ENCODE measurements at places on chromosomes 5 and 9. TPM values are rescaled to one million over a fixed set of nuclear protein-coding genes. Genes with fewer than 3 reads are reported as not detected.

DNA sequence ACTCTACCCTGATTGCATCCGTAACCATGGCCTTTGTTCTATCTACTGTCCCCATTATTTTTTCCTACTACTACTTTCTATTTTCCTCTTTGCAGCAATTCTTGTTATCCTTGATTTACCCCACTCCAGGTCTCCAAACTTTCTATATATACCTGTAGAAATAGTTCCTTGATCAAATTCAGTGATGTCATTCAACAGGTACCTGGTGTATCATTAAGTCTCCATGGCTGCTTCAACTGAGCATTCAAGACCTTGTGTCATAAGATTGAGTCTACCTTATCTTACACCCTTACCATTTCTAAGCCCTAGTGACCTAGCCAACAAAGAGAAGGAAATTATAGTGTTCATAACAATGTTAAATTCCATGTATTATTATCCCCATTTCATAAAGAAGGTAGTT lies 35.8 kb upstream of the ZNF608 start:
- DNase-seq = no peak

The TAF1L gene
- not detected for total RNA-seq

The CD72 gene
- 3.6 TPM for total RNA-seq

GRCh38 chr9:99129091-99129490 lies 24.2 kb downstream of the TGFBR1 start:
- DNase-seq = no peak

The CRHBP gene
- total RNA-seq = 1.7 TPM

GRCh38 chr9:92402826-92403745 lies 1.3 kb downstream of the OGN start:
- DNase-seq = no peak

- no peak for DNase-seq
Measured at GRCh38 chr5:105695941-105696340, 1974.8 kb downstream of the EFNA5 start.

The PCDH1 gene
- 27.2 TPM for total RNA-seq

The FOXD4 gene
- total RNA-seq = not detected

All from heart left ventricle (tissue), 16 donors.